ENCODE measurements at places on chromosomes 4 and X.

DNA sequence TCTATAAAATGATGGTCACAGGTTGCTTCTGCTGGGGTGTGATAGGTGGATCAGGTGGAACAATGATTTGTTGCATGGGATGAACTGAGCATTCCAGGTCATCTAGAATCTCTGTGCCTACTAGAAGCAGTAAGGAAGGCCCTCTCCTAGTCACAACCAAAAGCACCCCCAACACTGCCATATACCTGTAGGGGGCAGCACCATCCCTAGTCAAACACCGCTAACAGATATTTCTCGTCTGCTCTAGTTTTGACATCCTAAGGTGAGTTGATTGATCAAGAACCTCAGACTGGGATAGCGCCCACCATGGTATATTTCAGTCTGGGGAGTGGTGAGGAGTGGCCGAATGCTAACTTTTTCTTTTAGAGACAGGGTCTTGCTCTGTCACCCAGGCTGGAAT is 160.2 kb downstream of the NHS start:
- no peak for DNase-seq

- no peak for DNase-seq
Measured at GRCh38 chrX:15749642-15750610, 11.9 kb downstream of the CA5B start.

GRCh38 chr4:29142708-29143107 is 1577.5 kb upstream of the PCDH7 start:
- no peak for DNase-seq

DNA sequence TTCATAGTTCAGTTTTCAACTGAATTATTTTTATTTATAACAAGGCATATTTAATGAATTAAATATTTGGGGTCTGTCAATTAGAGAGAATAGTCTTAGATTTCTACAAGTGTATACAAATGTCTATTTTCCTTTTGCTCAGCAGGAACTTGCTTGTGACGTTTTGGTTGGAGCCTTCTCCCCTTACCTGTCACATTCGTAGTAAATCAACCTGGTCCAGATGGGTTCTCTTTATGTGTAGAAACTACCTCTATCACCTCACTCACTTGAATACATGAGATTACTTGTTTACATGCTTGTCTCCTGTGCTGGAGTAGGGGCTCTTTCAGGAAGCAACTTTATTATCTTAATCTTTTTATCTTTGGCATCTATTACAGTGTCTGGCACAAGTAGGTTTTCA is 938.3 kb upstream of the IGFBP7 start:
- DNase-seq, result no peak

DNA sequence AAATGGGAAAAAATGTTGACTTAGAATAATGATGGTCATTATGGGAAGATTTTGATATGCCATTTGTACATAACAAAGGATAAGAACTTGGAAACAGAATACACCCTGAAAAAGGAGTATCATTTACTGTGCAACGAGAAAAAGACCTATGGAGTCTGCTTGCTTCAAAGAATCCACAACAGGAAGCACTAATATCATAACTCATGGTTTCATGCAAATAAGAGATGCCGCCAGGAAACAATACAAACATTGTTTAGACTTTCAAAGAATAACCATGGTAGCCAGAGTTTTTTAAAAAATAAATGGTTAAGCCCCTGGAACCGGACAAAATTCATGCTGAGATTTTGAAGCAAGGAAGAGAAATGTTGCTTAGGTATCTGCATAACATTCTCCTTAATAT is 139.9 kb upstream of the ETNPPL start:
- DNase-seq, result no peak

DNA sequence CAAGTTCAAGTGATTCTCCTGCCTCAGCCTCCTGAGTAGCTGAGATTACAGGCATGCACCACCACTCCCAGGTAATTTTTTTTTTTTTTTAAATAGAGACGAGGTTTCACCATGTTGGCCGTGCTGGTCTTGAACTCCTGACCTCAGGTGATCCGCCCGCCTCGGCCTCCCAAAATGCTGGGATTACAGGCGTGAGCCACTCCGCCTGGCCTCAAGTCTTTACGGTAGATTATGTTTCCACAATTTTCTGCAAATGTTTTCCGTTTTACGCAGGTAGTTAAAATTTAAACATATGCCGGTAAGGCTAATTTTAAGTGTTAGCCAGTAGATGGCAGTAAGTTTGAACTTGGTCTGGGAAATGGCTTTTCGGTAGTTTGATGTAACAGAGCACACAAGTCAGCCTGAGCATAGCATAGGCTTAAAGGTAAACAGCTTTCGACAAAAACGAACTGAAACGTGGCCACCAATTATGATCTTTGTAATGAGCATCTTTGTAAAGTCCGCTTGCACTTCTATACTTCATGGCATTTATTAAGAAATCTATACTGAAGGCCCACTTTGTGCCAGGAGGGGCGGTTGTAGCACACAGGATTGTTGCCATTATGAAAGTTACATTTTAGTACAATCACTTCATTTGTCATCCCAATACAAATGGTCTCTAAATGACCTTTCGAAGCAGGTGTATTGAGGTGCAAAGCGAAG is 31.1 kb downstream of the CCKAR start:
- DNase-seq, result no peak

- no peak for DNase-seq
Measured at GRCh38 chrX:120457766-120458180, 11.3 kb downstream of the LAMP2 start.

DNA sequence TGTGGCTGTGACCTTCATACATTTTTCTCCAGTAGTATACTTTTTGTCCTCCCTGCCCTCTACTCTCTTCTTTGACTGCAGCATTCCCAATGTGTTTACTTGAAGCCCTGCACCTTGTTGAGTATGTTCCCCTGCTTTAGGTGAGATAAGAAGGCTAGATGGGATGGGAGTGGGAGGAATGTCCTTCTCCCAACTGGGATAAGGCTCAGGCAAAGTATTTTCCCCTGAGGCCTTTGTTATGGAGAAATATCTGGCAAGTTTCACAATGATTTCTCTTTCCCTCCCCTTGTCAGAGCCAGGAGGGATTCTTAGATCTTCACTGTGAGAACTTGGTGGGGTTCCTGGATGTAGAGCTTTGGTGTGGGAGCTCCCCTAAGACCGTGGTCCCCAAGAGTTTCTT is 131.8 kb downstream of the CLCN5 start:
- DNase-seq, result no peak

GRCh38 chr4:163922302-163922701 is 427.8 kb downstream of the TMA16 start:
- no peak for DNase-seq

GRCh38 chrX:45803383-45803921 is 602.8 kb upstream of the DIPK2B start:
- no peak for DNase-seq

DNA sequence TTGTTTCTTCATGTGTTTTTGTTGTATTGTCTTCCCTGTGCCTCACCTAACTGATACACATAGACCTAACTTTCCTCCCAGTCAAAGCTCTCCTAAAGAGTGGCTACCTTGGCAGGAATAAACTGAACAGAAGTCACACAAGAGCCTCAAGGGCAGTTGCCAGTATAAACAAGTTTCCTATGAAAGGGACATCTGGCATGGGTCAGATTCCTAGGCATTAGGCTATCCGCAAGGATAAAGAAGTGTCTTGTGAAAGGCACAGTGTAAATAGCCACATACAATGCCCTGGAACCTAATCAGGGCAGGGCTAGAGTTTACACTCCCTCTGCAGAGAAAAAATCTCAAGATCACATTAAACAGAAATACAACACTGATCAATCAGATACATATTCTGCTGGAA is 220.8 kb downstream of the SPANXN3 start:
- DNase-seq, result no peak

DNA sequence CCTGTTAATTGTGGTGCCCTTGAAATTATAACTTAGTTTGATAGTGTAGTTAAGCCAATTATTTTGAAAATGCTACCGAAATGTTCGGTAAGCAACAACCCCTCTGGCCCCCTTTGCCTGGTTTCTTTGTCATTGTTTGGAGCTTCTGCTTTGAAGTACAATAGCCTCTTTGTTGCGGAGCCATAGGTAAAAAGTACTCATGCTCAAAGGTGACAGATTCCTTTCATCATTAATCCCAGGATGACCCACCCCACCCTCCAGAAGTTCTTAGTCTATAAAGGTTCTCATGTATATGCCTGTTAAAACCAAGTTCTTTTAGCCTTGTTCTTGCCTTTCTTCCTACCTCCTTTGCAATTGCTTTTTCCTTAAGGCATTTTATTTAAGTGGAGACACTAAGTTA is 42.4 kb upstream of the SMARCAD1 start:
- DNase-seq, result no peak

GRCh38 chrX:46059316-46059715 is 485.9 kb downstream of the ZNF674 start:
- DNase-seq, result no peak

- DNase-seq, result no peak
Measured at GRCh38 chr4:160202802-160203201, 1099.9 kb downstream of the RAPGEF2 start.

GRCh38 chrX:134542485-134542884 is 82.5 kb downstream of the HPRT1 start:
- DNase-seq, result no peak

DNA sequence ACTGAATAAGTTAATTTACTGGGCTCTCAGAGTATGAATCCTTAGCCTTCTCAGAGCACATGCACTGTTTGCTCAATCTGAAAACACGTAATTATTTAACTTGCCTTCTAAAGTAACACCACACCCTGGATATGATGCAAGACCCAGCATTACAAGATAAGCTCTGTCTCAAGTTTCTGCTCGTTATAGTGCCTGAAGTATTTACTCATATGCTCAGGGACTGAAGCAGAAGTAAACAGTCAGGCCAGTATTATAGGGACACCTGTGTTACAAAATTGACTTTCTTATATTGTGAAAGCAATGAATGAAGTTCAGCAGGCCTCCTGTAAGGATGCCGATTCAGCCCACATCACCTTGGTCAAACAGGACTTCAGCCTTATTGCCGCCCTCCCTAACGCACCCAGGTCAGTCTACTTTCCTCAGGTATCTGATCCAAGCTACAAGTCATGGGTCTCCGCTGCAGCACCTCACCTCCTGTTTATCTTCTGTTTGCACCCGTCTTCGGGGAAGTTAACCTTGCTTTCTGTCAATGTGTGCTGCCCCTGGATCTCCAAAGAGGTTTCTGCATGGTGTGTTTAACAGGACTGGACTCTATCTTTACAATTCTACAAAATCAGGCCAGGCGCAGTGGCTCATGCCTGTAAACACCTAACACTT is 42.8 kb upstream of the KLF3 start:
- DNase-seq, result no peak
